ENCODE measurements at places on chromosomes 2 and 18.

GRCh38 chr2:239687441-239687840, 286.6 kb upstream of the HDAC4 start:
- no peak for DNase-seq

GRCh38 chr2:74378007-74378406, 2.1 kb downstream of the DCTN1 start:
- DNase-seq, result no peak

- no peak for DNase-seq
Observed at GRCh38 chr2:17107151-17107550, 411.1 kb downstream of the RAD51AP2 start.

DNA sequence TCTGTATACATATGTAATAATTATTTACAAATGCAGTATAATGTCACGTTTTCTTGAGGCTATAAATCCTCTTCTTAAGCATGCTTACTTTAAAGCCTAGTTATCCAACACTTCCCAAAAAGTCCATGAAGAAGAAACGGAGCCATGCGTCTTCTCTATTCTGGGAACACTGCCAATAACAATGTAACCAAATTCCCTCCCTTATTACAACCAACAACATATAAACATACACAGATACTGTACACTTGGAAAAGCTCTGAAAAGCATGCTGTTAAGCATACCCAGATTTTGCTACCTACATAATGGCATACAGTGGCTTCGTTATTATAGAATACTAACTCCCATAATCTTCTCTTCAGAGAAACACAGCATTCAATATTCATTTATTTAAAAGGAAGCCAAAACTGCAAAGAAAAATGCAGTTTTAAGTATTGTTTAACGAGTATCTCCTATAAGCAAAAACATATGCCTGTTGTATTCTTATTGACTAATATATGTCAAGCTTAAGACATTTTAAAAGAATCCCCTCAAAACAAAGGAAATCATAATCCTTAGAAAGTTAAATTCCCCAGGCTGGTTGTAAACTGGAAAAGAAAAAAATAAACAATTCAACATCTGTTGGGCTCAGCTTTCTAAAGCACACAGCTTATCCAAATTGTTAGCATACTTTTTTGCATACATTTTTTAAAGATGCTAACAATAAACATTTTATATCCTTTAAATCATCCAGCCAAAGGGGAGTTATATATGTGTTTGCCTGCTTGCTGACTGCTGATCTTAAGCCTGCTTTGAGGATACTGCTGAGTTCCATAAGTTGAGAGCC, 83.4 kb downstream of the SLC25A12 start:
- no peak for DNase-seq

DNA sequence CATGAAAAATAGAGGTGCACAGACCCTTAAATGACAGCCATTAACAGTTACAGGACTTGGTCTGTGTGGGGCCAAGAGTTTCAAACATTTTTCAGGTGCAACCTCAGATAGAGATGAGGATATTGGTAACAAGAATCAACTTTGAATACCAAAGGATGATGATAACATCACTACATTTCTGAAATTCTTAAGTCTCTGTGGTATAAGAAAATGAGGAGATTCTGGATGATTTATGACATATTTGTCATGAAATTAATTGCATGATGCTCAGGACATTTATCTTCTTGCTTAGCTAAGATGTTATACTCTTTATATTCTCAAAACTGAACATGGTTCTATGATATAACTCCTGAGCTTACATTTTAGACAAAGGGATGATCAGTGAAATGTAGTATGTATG, 471.8 kb upstream of the CWC22 start:
- DNase-seq, result no peak

All from NB4 (cell line).